ENCODE measurements at places on chromosomes 5 and 9.

- no peak for DNase-seq
Measured at GRCh38 chr5:167244583-167244982, 1046.9 kb upstream of the WWC1 start.

- DNase-seq = no peak
Measured at GRCh38 chr5:132470596-132470995, 20.0 kb downstream of the IRF1 start.

GRCh38 chr9:33044677-33045282 lies 19.7 kb downstream of the DNAJA1 start:
- no peak for DNase-seq

GRCh38 chr9:133203506-133204075 lies 5.5 kb downstream of the OBP2B start:
- DNase-seq = no peak

- no peak for DNase-seq
Measured at GRCh38 chr5:71807909-71808308, 88.8 kb downstream of the CARTPT start.

DNA sequence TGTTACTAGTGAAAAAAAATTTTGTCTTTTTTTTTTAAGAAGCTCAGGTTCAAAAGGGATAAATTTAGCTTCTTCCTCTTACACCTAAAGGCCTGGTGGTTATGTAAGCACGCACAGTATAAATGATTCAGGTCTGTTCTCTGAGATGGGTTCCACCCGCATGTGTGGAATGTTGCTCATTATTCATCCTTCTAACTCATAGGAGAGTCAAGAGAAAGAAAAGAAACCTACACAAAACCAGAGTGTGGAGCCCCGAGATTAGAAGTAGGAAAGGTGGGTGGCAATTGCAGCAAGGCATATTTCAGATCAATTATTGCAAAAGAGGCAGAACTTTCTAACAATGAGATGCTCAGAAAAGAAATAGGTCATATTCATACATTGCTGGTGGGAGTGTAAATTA lies 13.5 kb downstream of the PLAC8L1 start:
- DNase-seq = no peak

- DNase-seq = no peak
Measured at GRCh38 chr5:152118676-152119470, 194.2 kb upstream of the GLRA1 start.

Data from HL-60 (cell line).